ENCODE measurements at places on chromosomes 1 and 21. TPM values are rescaled to one million over a fixed set of nuclear protein-coding genes. Genes with fewer than 3 reads are reported as not detected.

The SPRR2B gene
- not detected for total RNA-seq

The NGF gene
- total RNA-seq: not detected

The ADGRL2 gene
- total RNA-seq: not detected

The FAM163A gene
- 0.21 TPM for total RNA-seq

The C2CD4D gene
- total RNA-seq: 0.21 TPM

The TAS1R1 gene
- 0.10 TPM for total RNA-seq

The CD1C gene
- total RNA-seq: 12.8 TPM

The DCDC2B gene
- total RNA-seq: not detected
